T-cell (primary cell): ENCODE measurements at places on chromosomes 11 and 22.
A peak's percentile ranks its signal among the peaks of the same experiment; 100 is the strongest.

GRCh38 chr22:36386351-36386899 lies 1.3 kb downstream of the MYH9 start:
- H3K4me3 ChIP-seq = peak overlapping the region; percentile 86
- no peaks in the 10 kb centered on the region for H3K27me3 ChIP-seq
- peaks cover 12% of the 10 kb centered on the region for H3K36me3 ChIP-seq
- H3K27ac ChIP-seq = peak overlapping the region; percentile 79
- H3K4me1 ChIP-seq = peaks cover 52% of the 10 kb centered on the region

GRCh38 chr22:19795617-19796008 lies 35.0 kb downstream of the TBX1 start:
- DNase-seq = no peak
- H3K36me3 ChIP-seq = peaks cover 21% of the 10 kb centered on the region
- H3K4me3 ChIP-seq = no peak overlapping the region
- H3K27ac ChIP-seq = no peak overlapping the region
- H3K4me1 ChIP-seq = peaks cover 5% of the 10 kb centered on the region

- peaks cover 21% of the 10 kb centered on the region for H3K4me1 ChIP-seq
- H3K4me3 ChIP-seq = no peak overlapping the region
- no peaks in the 10 kb centered on the region for H3K36me3 ChIP-seq
- H3K27me3 ChIP-seq = no peaks in the 10 kb centered on the region
- no peak for DNase-seq
Measured at GRCh38 chr11:134657631-134658030, 245.6 kb upstream of the B3GAT1 start.

- DNase-seq = no peak
- H3K36me3 ChIP-seq = no peaks in the 10 kb centered on the region
- H3K4me1 ChIP-seq = no peaks in the 10 kb centered on the region
- no peak overlapping the region for H3K4me3 ChIP-seq
Measured at GRCh38 chr11:11980841-11981308, 27.6 kb downstream of the DKK3 start.

DNA sequence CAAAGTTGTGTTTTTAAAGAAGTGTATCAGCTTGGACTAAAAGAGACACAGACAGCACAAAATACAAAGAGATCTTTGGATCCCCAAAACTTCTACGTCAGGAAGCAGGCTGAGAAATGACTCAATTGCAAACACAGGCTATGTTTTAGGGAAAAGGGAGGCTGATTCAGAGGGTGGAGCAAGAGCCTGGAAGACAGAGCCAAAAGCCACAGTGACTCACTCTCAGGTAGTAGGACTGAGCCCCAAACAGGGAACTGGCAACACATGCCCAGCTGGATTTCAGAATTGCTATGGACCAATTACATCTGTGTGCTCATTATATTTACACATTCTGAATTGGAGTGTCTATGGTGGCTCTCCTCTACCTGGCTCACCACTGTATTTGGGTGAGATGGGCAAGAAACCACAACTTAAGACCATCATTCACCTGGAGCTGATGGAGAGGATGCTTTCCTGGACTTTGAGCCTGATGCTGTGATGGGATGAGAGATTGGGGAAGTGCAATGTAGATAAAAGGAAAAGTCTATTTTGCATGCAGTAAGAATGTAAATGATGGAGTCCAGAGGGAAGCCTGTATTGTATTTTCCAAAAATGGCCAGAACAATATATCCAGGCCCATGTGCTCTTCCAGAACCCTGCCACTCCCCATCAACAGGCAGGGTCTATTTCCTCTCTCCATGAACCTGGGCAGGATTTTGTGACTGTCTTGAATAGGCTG lies 20.8 kb upstream of the LINC01488 start:
- peaks cover 29% of the 10 kb centered on the region for H3K27me3 ChIP-seq
- no peaks in the 10 kb centered on the region for H3K36me3 ChIP-seq
- H3K4me3 ChIP-seq = no peak overlapping the region
- H3K4me1 ChIP-seq = no peaks in the 10 kb centered on the region
- no peak overlapping the region for H3K27ac ChIP-seq

- no peaks in the 10 kb centered on the region for H3K27me3 ChIP-seq
- H3K4me1 ChIP-seq = peaks cover 3% of the 10 kb centered on the region
- H3K36me3 ChIP-seq = no peaks in the 10 kb centered on the region
- DNase-seq = no peak
- no peak overlapping the region for H3K27ac ChIP-seq
- H3K4me3 ChIP-seq = no peak overlapping the region
Measured at GRCh38 chr11:57785072-57785471, 23.5 kb downstream of the CTNND1 start.

DNA sequence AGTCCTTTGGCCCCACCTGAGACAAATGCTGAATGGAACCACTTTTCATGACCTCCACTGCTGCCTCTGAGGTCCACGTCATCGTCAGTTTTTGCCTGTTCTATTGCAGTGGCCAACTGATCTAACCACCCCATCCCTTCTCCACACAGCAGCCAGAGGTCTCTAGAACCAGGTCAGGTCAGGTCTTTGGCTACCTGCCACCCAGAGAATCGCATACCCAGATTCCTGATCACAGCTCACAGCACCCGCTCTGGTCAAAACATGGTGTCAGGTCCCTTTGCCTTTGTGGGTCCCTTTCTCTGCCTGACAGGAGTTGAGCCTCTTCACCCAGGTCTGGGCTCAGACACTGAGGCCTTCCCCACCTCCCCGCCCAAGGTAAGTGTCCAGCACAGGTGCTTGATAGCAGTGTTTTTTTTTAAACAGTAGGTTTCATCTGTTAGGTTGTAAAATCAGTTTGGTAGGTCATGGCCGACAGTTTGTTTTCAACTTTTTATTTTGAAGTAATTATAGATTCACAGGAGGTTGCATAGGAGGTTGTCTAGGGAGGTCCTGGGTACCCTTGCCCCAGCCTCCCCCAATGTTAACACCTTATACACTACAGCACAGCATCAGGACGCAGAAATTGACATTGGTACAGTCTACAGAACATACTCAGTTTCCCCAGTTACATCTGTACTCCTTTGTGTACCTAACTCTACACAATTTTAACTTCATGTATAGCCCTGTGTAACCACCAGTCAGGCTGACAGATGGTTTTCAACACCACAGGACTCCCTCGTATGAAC lies 6.9 kb downstream of the C22orf39 start:
- peaks cover 21% of the 10 kb centered on the region for H3K36me3 ChIP-seq
- no peak overlapping the region for H3K27ac ChIP-seq
- H3K4me1 ChIP-seq = no peaks in the 10 kb centered on the region
- H3K27me3 ChIP-seq = no peaks in the 10 kb centered on the region
- no peak overlapping the region for H3K4me3 ChIP-seq

DNA sequence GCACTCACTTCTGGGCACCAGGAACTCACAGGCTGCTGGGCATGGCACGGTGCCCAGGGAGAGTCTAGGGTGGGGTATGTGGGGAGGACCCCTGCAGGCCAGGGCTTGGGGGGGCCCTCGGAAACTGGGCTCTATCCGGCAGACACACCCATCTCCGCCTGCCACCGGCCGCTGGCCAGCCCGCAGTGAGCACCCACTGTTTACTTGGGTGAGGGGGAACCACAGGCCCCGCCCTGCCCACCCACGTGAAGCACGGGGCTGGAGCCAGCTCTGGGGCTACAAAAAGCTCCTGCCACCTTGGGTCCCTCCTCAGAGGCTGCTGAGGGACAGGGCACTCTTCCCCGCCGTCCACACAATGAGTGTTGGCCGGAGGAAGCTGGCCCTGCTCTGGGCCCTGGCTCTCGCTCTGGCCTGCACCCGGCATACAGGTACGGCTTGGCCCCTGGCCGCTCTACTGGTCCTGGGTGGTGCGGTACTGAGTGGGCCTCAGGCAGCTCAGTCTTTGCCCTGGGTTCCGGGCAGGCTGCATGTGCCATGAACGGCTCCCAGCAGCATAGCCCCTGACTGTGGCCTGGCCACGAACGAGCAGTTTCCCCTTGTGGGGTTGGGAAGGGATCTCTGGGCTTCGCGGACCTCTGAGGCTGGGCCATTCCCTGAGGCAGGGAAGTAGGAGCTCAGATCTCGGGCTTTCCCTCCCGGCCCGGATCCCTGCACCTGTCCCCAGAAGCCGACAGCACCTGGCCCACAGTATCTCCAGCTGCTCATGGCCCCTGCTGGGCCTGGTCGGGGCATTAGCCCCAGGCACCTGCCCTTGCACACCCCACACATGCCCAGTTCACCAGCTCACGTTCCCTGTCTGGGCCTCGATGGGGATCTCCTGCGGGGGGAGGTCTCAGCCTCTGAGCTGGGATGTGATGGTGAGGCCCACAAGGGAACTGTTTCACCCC lies at the start of gene MUC5AC:
MUC5AC (plus strand) TSS at position 309 of the 947 bp plus-strand sequence; CDS start at position 356, 47 bp downstream.
- H3K4me1 ChIP-seq = peaks cover under 1% of the 10 kb centered on the region
- DNase-seq = no peak
- no peaks in the 10 kb centered on the region for H3K27me3 ChIP-seq

GRCh38 chr11:32508780-32509179 lies 73.4 kb upstream of the WT1 start:
- H3K27me3 ChIP-seq = no peaks in the 10 kb centered on the region
- no peaks in the 10 kb centered on the region for H3K36me3 ChIP-seq
- DNase-seq = no peak

DNA sequence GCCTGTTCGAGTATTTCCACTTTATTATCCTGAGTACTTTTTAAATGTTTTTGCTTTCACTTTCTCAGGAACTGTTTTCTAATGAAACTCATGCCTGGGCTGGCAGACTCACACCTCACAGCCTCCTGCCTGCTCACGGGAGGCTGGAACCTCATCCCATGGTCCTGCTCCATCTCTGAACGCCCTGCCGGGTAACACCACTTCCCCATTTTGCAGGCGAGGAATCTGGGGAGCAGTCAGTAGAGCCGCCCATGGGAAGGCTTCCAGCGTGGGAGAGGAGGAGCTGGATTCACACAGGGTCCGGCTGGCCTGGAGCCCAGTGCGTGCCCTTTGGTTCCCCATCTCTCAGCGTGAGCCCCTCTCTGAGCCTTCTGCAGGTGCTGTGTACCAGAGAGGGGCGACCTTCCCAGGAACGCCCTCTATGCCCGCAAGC lies 53.6 kb downstream of the SCUBE1 start:
- no peaks in the 10 kb centered on the region for H3K36me3 ChIP-seq
- DNase-seq = no peak
- no peak overlapping the region for H3K27ac ChIP-seq
- H3K4me1 ChIP-seq = no peaks in the 10 kb centered on the region

DNA sequence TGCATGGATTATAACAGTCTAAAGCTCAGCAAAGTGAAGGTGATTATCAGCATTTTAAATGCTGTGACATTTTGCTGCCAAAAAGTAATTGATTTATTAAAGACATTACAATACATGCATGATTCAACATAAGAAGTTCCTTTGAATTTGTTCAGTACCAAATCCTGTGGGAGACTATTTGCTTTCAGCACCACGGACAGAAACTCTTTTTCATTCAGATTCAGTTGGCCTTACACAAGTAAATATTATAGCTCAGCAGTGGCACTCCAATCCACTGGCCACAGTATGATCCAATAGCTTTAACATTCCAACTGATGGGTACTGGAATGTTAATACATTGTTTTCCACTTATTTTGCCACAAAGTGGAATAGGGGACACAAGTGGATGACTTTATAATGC lies 806.7 kb downstream of the NTM start:
- H3K36me3 ChIP-seq = no peaks in the 10 kb centered on the region
- H3K27me3 ChIP-seq = no peaks in the 10 kb centered on the region
- no peak overlapping the region for H3K27ac ChIP-seq
- DNase-seq = no peak

DNA sequence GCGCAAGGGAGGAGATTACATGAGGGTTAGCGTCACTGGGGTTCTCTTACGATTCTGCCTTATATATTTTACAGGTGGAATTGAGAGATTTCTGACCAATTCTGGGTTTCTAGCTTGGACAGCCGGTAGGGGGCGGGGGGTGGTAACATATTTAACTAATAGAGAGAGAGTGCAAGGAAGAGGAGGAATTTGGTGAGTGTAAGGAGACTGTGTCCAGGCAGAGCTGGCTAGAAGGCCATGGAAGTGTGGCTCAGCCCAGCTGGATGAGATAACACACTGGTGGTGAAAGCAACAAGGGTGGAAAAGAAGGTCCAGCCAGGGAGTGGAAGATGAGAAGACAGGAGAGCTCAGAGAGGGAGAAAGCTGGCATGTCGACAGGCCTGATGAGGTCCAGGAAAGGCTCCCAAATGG lies 56.5 kb downstream of the ST3GAL4 start:
- peaks cover 10% of the 10 kb centered on the region for H3K4me1 ChIP-seq
- no peaks in the 10 kb centered on the region for H3K27me3 ChIP-seq
- no peak overlapping the region for H3K4me3 ChIP-seq
- H3K36me3 ChIP-seq = peaks cover 2% of the 10 kb centered on the region
- no peak overlapping the region for H3K27ac ChIP-seq
- DNase-seq = no peak

DNA sequence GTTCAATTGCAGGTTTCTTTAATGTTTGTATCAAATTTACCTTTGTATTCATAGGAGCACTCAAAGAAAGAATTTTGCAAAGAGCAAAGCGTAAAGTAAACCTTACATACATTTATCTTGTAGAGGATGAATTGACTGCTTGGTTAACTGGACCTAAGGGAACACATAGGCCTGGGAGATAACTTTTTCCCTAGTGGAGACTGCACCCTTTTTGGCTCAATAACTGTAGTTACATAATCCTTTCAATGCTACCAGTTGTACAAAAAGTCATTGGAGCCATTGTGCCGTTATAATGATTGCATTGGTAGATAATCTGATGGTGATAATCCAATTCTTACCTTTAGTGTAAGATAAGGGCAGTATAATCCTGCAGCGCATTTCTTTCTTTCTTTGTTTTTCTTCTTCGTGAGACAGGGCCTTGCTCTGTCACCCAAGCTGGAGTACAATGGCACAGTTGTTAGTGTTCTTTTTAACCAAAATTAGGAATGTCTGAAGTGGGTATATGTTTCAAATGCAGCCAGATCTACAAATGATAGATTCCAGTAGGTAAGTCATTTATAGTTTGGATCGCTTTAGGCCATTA lies 18.3 kb downstream of the ATG13 start:
- H3K36me3 ChIP-seq = peaks cover 49% of the 10 kb centered on the region
- H3K27ac ChIP-seq = no peak overlapping the region

GRCh38 chr22:28600546-28601143 lies 79.0 kb downstream of the TTC28 start:
- DNase-seq = no peak
- H3K27me3 ChIP-seq = peaks cover 16% of the 10 kb centered on the region
- no peaks in the 10 kb centered on the region for H3K36me3 ChIP-seq
- no peaks in the 10 kb centered on the region for H3K4me1 ChIP-seq
- no peak overlapping the region for H3K27ac ChIP-seq

- no peak for DNase-seq
- H3K4me3 ChIP-seq = no peak overlapping the region
- H3K4me1 ChIP-seq = peaks cover 4% of the 10 kb centered on the region
- no peak overlapping the region for H3K27ac ChIP-seq
- H3K36me3 ChIP-seq = no peaks in the 10 kb centered on the region
Measured at GRCh38 chr11:34267013-34267412, 90.8 kb downstream of the ABTB2 start.

GRCh38 chr11:99555486-99555885 lies 534.7 kb downstream of the CNTN5 start:
- no peaks in the 10 kb centered on the region for H3K4me1 ChIP-seq
- H3K27me3 ChIP-seq = no peaks in the 10 kb centered on the region
- H3K36me3 ChIP-seq = no peaks in the 10 kb centered on the region
- H3K27ac ChIP-seq = no peak overlapping the region
